Dorsolateral prefrontal cortex (tissue), 122 donors: ENCODE measurements at places on chromosomes 7 and 10. TPM values are rescaled to one million over a fixed set of nuclear protein-coding genes. Genes with fewer than 3 reads are reported as not detected.

The ETV1 gene
- total RNA-seq: 42.8 TPM

The CALHM1 gene
- 1.8 TPM for total RNA-seq

The CYP3A7 gene
- total RNA-seq: not detected

The GRM3 gene
- 64.6 TPM for total RNA-seq

The CFAP70 gene
- 10.4 TPM for total RNA-seq

The PRLHR gene
- total RNA-seq: 1.3 TPM

The BAMBI gene
- 5.3 TPM for total RNA-seq

The GDF2 gene
- not detected for total RNA-seq

The SOSTDC1 gene
- total RNA-seq: 8.7 TPM

The UBE2D4 gene
- total RNA-seq: 32.2 TPM

The AGAP5 gene
- total RNA-seq: 10.5 TPM

The CALHM2 gene
- total RNA-seq: 9.2 TPM

The MMRN2 gene
- 9.7 TPM for total RNA-seq

The RNF32 gene
- 4.8 TPM for total RNA-seq

The CDK1 gene
- total RNA-seq: 0.50 TPM

The NPSR1 gene
- 1.0 TPM for total RNA-seq

The GJC3 gene
- total RNA-seq: 1.4 TPM

The CNTNAP2 gene
- 220 TPM for total RNA-seq

The BTBD16 gene
- 3.3 TPM for total RNA-seq

The NUDT1 gene
- 10.5 TPM for total RNA-seq

The RHEB gene
- 99.4 TPM for total RNA-seq

The ABCB4 gene
- total RNA-seq: 2.2 TPM

The TCAF1 gene
- 139 TPM for total RNA-seq

The TMEM184A gene
- total RNA-seq: 0.14 TPM

The SNX10 gene
- total RNA-seq: 63.1 TPM

The GRM8 gene
- 16.1 TPM for total RNA-seq

The ZNF365 gene
- 73.4 TPM for total RNA-seq

The ZKSCAN1 gene
- 176 TPM for total RNA-seq

The IL2RA gene
- not detected for total RNA-seq

The TBATA gene
- not detected for total RNA-seq

The UNCX gene
- total RNA-seq: not detected

The SPDYE2B gene
- not detected for total RNA-seq

The DPYSL4 gene
- total RNA-seq: 63.8 TPM

The PIK3CG gene
- total RNA-seq: 1.5 TPM

The SPDYE9 gene
- total RNA-seq: not detected

The WIPF3 gene
- total RNA-seq: 32.5 TPM

The HSPA14 gene
- total RNA-seq: 16.5 TPM

The HYAL4 gene
- total RNA-seq: not detected

The TBX20 gene
- total RNA-seq: not detected

The KAZALD1 gene
- 1.3 TPM for total RNA-seq

The OR6V1 gene
- total RNA-seq: not detected

The USP6NL gene
- 11.4 TPM for total RNA-seq

The SDK1 gene
- 9.6 TPM for total RNA-seq

The C10orf95 gene
- total RNA-seq: not detected

The CTAGE4 gene
- total RNA-seq: 0.38 TPM
